Cortex of kidney (tissue), 1 donor: ENCODE measurements at places on chromosomes 3 and 15.

- no peak for DNase-seq
Observed at GRCh38 chr3:187209491-187209890, 12.2 kb downstream of the RTP1 start.

DNA sequence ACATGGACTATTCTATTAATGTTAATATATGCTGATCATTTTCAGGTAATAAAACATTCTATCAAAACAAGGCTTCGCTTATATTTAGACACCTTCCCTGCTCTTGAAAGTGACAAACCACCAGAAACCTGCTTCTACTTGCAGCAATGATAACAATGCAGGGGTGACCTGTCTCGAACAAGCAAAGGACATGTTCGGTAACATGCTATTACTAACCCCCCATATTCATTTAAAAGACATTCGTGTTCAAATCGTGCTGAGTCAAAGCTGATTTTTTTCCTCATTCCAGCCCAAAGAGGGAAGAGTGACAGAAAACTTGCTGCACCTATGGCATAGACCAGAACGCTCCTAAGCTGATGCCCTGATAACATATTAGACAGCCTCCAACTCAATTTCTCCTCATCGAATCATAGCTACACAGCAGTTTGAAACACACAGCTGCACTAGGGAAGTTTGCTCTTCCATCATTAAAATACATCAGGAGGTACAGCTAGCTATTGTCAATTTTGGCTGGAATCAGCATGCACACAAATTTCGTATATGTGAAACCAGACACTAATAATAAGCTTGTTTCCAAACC is 341.5 kb downstream of the FOXP1 start:
- DNase-seq: no peak

DNA sequence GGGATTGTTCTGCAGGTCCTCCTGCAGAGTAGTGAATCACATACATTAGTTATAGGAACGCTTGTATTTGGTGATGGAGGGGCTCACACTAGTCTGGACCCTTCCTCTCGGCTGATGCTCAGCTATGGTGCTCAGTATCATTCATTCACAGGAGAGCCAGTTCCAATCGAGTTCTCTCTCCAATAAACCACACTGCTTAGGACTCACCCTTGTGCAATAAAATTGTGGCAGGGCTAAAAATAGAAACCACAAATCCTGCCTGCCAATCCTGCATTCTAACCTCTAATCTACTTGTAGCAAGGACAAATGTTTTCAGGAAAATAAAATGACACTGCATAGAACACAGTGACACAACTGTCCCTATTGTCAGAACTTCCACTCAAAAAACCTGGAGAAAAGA is 138.4 kb upstream of the TBL1XR1 start:
- DNase-seq: no peak

GRCh38 chr15:81024936-81025335 is 24.2 kb downstream of the TLNRD1 start:
- no peak for DNase-seq

GRCh38 chr3:13064159-13064868 is 8.9 kb downstream of the IQSEC1 start:
- DNase-seq: no peak

DNA sequence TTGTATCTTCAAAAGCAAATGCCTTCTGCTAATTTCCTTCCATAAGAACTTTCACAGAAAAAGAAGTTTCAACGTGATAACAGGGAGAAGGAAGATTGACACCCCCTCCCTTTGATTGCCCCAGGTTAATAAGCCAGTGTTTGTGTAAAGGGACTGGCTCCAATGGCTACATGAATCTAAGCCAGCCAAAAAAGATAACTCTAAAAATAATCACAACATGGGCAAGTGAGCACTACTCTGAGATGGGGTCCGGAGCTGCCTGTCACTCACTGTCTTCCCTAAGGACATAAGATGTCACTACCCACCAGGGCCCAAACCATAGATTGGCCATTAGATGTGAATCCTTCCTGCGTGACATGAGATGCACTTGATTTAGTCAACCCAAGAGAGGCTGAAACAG is 17.6 kb upstream of the ST8SIA2 start:
- DNase-seq: no peak

DNA sequence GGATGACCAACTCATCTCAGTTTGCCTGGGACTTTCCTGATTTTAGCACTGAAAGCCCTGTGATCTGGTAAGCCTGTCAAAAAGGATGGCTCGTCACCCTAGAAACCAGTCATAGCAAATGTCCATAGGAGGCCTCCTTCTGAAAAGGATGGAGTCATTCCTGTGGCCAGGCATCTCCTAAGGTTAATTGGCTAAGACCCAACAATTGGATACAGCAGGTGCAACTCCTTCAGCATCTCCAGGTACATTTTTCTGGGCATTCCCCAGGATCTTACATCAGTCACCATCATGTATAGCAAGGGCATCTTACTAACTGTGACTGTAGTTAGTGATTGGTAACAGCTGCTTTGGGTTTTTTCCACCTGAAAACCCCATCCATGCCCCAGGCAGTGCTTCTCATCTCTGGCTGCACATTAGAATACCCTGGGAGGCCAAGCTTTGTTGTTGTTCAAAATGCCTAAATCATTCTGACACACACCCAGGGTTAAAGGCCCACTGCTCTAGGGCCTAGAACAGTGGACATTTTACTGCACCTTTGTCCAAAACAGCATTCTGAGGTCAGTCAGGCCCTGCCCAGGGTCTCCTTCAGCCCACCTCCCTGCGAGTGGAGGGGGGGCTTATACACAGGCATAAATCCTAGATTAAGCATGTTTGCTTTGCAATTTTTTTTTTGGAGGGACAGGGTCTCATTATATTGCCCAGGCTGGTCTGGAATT is 28.3 kb upstream of the GALNT15 start:
- no peak for DNase-seq

- no peak for DNase-seq
Observed at GRCh38 chr15:88257311-88258092, 963 bp upstream of the NTRK3 start.

- no peak for DNase-seq
Observed at GRCh38 chr3:145900056-145900829, 260.7 kb downstream of the PLOD2 start.

GRCh38 chr3:1531981-1532380 is 439.2 kb downstream of the CNTN6 start:
- no peak for DNase-seq

- DNase-seq: no peak
Observed at GRCh38 chr15:50009634-50010033, 109.4 kb downstream of the ATP8B4 start.
